ENCODE measurements at places on chromosomes 16 and 17.

DNA sequence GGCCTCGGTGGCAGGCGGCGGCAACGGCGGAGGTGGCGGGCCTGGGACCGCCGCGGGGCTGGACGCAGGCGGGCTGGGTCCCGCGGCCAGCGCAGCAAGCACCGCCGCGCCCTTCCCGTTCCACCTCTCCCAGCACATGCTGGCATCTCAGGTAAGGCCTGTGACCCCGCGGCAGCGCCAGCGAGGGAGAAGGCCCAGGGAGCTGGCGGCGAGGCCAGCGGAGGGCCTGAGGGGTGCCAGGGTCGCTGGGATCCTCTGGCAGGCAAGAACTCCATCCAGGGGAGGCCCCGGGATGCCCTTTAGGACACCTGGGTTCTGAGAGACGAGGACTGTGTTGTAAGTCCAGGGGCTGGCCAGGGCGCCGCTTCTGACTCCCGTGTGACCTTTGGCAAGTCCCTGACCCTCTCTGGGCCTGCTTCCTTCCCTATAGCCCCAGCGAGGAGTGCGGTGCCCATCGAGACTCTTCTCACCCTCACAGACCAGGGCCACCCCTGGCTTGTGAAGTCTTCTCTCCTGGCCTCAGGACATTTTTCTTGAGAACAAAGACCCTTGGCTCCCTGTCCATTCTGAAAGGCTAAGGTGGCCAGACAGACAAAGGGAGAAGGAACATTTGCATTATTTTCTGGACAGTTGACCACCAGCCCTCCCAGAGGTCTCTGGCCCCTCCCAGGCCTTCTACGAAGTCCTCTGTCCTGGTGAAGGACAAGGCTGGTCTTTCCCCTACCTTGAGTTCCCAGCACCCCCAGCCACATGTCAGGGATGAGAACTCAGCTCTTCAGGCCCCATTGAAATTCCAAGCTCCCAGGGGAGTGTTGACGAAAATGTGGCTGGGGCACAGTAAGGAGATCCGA is 6.3 kb downstream of the TBX2 start:
- no peak for DNase-seq

GRCh38 chr16:20041924-20042596 is 31.6 kb downstream of the GPR139 start:
- no peak for DNase-seq

DNA sequence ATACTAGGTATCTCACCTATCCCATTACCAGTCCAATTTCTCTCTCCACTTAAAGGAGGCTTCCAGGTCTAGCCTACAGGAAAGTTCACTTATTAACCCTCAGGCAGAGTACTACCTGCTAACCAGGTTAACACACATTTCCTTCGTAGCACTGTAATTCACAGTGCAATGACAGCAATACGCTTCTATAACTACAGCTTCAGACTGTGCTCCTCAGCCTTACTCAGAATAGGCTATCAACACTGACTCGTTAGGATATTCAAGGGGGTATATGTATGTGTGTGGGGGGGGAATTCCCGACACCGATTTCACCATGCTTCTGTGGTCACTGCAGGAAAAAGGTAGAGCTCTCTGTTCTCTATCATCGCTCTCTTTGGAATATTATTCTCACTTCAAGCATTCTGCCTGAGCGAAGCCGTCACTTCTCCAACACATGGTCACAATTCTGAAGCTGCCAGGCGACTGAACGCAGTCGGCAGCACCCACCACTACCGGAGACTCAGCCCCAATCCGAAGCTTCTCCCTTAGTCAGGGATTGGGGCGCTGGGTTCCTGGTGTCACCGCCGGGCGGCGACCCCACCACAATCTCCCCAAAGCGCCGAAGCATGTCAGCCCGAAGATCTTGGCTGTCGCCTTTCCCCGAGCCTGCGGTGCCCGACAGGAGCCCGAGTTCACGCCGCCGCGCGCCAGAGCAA is 618 bp downstream of the GGA3 start:
- no peak for DNase-seq

- DNase-seq, result no peak
Measured at GRCh38 chr17:18270046-18270931, 9.8 kb downstream of the MIEF2 start.
